ENCODE measurements at places on chromosomes 4 and X.

GRCh38 chr4:181971973-181972372, 271.2 kb upstream of the TENM3 start:
- DNase-seq = no peak

GRCh38 chrX:11929476-11929875, 171.4 kb downstream of the MSL3 start:
- DNase-seq = no peak

DNA sequence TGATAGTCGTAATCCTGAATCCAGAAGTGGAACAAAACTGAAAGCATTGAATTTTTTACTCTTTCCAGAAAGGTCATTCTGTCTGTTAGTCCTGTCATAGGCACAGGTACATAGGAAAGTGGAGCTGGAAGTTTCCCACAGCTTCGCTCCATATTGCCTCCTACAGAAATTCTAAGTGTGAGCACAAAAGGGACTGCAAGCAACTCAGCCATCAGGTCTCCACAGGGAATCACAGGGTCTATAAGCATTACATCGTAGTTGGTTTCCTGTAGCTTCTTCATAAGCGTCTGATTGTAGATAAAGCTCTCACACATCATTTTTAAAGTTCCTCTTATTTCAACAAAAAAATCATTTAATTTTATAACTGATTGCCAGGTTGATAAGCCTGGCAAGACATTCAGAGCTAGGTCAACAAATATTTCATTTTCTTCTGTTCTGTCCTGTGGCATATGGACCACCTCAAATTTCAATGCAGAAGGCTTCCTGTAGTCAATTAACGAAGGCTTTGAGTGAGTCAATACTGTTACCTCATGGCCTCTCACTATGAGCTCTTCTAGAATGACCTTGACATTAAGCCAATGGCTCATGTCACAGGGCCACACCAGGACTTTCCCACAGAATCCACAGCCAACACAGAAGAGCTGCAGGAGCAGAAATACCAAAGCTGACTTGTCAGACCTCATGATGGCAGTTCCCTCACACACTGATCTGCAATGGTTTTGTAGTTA, at the start of gene UGT2A3:
Gene UGT2A3, minus strand, starts transcription at position 727 of the 728 bp plus-strand sequence. Its CDS starts 44 bp downstream, at position 683.
- no peak for DNase-seq

GRCh38 chr4:94758700-94759399, 1.1 kb downstream of the BMPR1B start:
- DNase-seq = no peak

DNA sequence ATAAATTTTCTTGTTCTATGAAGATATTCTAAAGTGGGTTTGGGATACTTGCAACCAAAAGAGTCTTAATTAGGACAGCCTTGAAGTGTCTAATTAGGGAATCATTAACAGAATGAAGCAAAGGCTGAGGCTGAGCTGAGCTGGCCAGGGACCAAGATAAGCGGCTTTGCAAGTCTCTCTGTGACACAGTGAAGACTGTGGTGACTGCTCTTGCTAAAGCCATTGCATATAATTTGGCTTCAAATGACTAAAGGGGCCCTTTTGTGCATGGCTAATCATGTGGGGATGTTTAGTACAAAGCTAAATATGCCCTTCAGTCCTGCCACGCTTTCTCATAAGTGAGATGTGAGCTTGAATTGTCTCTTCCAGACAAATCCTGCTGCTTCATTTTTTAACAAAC, 31.2 kb upstream of the GYPA start:
- DNase-seq = no peak

- no peak for DNase-seq
These were observed 119.7 kb downstream of the PCDH7 start for GRCh38 chr4:30839583-30840520.

DNA sequence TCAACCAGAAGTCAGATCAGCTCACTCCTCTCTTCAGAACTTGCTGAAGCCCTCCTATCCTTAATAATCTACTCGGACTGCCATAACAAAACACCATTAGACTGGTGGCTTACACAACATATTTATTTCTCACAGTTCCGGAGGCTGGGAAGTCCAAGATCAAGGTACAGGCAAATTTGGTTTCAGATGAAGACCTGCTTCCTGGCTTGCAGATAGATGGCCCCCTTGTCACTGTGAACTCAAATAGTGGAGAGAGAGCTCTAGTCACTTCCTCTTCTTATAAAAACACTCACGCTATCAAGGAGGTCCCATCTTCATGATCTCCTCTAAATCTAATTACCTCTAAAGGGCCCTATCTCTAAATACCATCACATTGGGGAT, 125.1 kb downstream of the CAMK2D start:
- DNase-seq = no peak

DNA sequence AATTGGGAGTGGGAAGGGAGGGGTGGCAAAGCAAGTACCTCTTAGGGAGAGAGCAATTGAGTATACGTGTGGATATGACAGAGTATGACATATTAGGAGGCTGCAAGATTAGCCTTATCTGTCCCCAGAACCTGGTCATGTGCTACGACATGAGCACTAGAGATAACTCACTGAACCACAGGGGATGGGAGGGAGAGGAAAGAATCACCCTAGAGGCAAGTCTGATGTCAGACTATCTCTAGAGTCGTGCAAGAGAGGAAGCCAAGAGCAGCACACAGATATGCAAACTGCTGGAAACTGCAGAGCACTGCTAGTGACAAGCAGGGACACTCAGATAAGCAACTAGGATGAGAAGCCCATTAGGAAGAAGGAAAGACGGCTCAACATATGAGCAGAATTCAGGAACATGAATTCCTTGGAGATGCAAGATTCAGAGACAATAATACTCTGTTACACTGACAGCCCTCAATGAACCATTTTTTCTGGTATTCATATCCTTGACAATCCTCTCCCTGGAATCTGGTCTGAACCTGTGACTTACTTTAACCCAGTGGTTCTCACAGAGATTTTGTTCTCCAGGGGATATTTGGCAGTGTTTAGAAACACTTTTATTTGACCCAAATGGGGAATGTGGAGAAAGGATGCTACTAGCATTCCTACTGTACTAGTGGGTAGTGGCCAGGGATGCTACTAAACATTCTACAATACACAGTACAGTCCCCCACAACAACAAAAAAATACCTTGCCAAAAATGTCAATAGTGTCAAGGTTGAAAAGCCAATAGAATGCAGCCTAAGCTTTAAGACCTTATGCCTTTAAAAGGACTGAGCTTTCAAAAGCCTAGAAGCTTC, 84.0 kb upstream of the BMP2K start:
- no peak for DNase-seq

GRCh38 chr4:8558080-8558960, 21.9 kb upstream of the GPR78 start:
- no peak for DNase-seq

GRCh38 chrX:145532176-145532780, 285.0 kb downstream of the SPANXN1 start:
- no peak for DNase-seq

- no peak for DNase-seq
These were observed 57.0 kb upstream of the LRAT start for GRCh38 chr4:154686838-154687237.

DNA sequence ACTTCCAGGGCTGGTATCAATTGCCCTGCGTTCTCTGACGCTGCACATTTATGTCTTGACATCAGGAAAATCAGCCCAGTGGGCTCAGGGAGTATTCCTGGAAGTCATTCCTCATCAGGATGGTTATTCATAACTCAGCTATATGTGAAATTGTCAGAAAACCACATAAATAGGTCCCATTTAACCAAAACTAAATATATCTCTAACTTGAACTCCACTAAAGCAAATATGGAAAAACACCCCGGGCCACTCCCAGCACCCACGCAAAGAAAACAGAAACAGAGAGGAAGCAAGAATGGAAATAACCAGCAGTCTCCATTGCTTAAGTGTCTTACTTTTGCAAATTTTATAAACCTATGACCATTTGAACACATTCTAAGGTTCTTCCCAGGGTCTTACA, 112.0 kb downstream of the IRF2 start:
- no peak for DNase-seq

- DNase-seq = no peak
These were observed 980.9 kb upstream of the DIAPH2 start for GRCh38 chrX:95703696-95704095.

GRCh38 chrX:95539041-95539440, 1145.6 kb upstream of the DIAPH2 start:
- DNase-seq = no peak

DNA sequence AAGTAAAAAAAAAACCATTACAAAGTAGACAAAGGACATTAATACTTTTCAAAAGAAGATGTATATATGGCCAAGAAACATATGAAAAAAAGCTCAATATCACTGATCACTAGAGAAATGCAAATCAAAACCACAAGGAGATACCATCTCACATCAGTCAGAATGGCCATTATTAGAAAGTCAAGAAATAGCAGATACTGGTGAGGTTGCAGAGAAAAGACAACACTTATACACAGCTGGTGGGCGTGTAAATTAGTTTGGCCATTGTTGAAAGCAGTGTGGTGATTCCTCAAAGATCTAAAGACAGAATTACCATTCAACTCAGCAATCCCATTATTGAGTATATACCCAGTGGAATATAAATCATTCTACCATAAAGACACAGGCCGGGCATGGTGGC, 39.3 kb downstream of the TASL start:
- no peak for DNase-seq

DNA sequence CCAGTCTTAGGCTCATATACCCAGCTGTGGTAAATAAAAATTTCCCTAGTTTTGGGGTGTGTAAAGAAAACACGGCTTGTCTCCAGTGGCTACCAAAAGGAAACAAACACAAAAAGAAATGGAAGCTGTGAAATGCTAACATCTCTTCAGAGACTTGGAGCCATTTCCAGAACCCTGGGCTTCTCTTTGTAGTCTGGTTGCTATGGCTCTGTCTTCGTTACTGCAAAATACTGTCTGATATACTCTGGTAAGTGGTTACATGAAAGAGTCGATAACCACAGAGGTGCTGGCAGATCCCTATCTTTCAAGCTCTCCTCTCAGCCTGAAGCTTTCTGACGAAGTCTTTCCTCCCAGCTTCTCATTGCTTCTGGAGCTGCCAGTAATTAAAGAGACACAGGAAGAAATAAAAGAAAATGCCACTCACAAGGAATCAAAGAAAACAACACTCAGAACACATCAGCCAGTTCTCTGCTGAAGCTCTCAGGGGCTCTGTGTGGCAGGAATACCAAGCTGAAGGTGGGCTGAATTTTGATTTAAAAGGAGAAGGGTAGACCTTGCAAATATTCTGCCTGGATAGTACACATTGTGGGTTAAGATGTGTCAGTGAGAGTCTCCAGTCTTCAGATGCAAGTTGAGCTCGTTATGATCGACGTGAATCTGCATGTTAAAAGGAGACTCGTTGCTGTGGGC, 107.6 kb upstream of the FAM9C start:
- no peak for DNase-seq

DNA sequence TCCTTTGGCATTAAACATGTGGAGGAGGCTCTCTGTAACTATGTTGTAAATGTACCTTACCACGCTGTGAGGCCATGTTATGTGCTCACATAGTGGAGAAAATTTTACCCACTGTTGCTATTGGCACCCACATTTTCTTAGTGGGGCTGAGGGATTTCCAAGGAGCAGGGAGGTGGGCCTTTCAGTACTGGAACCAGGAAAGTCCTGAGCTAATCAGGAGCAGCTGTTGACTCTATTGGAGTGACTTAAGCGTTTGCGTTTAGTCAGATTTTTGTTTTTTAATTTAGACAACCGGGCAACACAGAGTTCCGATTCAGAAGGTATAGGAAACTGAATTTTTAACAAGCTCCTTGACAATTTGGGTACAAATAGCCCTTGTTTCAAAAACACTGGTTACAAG, 30.7 kb upstream of the WDR17 start:
- no peak for DNase-seq

- DNase-seq = no peak
These were observed 336.6 kb upstream of the GATB start for GRCh38 chr4:152097371-152097770.

DNA sequence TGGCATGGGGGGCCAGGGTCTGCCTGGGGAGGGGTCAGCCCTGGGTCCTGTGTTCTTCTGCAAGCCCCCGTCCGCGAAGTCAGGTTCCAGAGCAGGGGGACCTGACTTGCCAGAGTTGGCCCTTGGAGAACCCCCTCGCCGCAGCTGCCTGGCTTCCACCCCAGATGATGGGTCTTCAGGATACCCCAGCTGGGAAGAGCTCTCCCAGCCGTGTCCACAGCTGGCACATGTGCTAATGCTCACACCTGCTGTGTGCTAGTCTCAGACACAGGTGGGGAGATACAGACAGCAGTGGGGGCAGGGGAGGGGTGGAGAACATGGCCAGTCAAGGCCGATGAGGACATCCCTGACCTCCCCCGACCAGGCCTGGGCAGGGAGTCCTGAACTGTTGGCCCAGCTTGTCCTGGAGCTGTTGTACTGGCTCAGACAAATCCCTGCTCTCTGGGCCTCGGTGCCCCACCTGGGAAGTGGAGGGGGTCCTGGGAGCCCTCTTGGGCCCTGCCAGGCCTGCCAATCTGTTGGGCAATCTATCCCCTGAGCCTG, 3.5 kb downstream of the ADRA2C start:
- no peak for DNase-seq

- no peak for DNase-seq
These were observed 571.5 kb upstream of the TENM3 start for GRCh38 chr4:181671672-181672071.

- no peak for DNase-seq
These were observed 54.4 kb downstream of the HMX1 start for GRCh38 chr4:8817096-8817812.

GRCh38 chr4:179663641-179664429, 2221.6 kb upstream of the AGA start:
- DNase-seq = no peak

DNA sequence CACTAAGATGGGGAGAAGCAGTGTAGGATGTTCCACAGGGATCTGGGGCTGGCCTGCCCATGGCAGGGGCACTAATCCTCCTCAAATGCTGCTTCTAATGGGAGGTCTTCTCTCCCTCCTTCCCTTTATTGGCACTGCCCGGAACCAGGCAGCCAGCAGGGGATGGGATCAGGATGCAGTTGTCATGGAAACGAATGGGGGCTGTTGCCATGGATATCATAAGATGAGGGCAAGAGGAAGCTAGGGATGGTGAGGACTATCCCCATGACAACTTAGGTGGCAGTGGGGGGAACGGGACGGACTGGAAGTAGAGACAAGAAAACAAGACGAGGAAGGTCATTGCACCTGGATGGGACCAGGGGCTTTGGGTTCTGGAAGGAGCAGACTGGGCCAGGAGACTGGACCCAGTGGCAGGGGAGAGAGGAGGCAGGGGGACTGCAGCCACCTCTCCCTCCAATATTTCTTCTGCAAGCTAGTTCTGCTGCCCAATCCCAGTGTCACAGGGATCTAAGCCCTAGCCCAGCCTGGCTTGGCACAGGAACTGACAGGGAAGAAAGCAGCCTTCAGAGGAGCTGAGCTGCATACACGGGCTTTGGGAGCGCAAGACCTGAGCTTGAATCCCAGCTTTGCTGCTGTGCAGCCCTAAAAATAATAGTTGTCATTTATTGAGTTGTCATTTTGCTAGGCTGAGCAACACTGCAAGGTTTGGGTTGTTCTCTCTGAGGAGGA, 19.0 kb downstream of the IQSEC2 start:
- peak; percentile 9 for DNase-seq

DNA sequence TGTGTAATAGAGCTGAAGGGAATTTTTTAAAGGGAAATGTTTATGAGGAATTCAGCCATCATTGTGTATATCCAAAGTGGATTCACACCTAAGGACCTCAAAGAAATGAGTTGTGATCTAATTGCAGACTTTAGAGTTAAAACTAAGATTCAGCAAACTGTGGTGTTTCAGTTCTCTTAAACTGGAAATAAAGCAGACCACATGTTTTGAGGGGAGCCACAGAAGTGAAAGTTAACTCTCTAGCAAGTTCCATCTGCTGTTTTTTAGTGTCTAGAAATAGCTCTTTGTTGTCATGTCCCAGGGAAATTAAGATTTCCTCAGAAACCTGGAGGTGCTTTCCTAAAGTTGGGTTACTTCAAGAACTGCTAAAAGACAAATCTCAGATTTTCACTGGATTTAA, 97.3 kb upstream of the DDX3X start:
- DNase-seq = no peak

Data from cerebellar nuclear complex (tissue), 1 donor.